ENCODE measurements at places on chromosomes 1 and 21.

DNA sequence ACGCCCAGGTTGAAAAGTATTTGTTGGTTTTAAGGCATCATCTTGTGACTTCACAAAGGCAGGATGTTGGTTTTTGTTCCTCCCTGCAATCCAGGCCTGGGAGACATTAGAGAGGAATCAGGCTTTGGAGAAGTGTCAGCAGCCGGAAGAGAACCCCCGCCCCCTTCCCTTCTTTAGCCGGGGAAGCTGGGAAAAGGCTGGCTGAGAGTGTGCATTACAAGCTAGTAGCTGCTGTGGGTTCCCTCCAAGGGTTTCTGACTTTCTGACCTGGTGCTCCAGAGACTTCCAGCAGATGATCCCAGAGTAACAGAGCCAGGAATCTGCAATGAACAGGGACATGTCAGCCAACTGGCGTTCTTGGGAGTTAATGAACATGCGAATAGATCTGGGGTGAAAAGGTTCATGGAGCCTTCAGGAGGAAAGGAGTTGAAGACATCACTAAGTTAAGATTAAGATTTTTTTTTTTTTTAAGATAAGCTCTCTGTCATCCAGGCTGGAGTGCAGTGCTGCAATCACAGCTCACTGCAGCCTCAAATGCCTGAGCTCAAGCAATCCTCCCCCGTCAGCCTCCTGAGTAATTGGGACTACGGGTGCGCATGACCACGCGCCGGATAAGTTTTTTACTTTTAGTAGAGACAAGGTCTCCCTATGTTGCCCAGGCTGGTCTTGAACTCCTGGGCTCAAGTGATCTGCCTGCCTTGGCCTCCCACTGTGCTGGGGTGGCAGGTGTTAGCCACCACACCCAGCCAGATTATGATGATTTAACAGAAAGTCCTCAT is 7.5 kb downstream of the DISP3 start:
- DNase-seq: no peak

- DNase-seq: no peak
These were observed 14.6 kb downstream of the KIF26B start for GRCh38 chr1:245169376-245169775.

DNA sequence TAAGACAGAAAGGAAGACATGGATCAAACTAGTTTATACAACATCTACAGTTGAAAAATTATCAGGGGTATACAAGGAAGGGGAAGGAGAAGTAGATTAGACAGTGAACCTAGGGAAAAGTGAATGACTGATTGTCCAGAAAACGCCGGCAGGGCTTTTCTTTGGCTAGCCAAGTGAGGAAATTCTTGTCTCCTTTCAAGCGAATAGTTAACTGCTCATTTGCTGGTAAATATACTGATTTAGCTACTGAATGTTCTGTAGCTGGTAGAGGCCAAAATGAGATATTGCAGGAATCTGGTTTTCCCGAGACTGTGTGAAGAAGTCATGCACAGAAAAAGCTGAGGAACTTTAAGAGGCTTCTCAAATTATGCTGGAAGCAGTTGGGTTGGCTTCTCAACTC is 128.5 kb upstream of the ZNHIT6 start:
- DNase-seq: no peak

GRCh38 chr1:38779491-38779890 is 80.1 kb downstream of the RRAGC start:
- DNase-seq: no peak

DNA sequence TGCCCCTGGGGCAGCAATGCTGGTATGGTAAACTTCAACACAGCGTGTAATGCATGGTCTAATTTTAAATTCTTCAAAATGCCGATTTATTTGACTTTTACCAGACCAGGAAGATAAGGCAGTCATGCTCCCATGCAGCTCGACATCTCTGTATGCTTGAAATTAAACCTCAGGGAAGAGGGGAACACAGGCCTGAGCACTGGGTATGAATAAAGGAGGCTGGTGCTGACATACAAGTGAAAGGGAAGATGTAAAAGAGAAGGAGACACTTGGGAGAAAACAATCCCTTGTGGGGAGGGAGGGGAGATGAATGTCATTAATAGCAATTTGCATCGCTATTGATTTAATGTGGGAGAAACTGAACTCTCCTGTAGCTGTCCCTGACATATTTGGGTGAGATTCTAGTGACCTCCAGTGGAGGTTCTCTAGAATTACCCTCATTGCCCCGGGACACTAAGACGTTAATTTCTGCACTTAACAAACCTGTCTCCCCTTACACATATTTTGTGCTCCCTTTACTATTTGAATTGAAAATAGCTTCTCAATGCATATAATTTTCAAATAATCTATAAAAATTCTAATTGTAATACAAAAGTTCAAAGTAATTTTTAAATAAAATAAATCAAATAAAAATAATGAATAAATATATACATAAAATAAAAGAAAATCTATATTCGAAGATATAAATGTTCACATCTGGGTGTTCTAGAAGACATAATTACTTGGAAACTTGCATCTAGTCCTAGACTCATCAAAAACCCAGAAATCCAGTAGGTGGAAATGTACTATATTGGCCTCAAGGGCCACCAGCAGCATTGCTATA is 283.1 kb downstream of the LMX1A start:
- peak; percentile 75 for DNase-seq

GRCh38 chr1:54867717-54868057 is 19.3 kb downstream of the DHCR24 start:
- DNase-seq: no peak

DNA sequence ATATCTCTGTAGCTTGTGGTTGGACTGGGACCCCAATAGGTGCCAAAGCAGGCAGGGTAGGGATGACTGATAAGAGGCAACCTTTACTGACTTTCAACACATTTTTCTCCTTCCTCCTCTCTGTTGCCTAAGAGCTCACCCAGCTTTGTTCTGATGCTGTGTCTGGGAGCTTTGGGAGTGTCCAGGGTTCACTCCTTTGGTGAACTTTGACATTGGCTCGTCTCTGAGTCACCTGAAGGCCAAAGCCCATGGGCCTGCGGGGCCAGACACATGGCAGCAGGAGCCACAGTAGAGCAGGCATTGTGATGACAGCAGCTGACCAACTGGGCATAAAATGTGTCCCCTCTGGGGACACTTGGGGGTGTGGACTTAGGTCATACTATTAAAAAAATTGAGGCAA is 99.5 kb upstream of the ZNF644 start:
- DNase-seq: no peak

DNA sequence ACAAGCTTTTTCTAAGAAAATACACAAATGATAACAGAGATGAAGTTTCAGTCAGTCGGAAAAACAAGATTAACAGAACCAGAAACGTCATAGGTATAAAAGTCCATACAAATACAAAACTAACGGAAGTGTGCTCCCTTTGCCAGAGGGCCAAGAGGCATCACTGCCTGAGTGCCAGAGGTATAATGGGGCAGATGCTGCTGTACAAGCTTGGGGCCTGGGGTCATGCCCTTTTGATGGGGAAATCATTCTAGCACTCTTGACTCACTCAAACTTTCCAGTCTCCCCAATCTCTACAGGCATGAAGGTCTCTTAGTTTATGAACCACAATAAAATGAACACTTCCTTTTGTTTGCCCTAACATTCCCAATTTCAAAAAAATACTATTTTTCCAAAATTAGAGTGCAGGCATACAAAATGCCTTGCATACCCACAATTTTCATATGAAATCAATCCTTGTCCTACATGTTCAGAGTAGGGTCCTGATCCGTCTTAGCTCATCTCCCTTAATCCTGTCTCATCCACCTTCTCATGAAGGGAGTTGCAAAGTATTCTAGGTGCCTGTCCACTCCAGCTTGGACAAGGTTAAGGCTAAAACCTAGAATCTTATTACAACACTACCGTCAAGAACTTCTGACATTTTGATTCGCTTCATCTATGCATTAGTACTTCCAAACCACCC is 1.5 kb downstream of the RPL22 start:
- DNase-seq: no peak

All from DMS53 (cell line).